ENCODE measurements at places on chromosomes 6 and 20. TPM values are rescaled to one million over a fixed set of nuclear protein-coding genes. Genes with fewer than 3 reads are reported as not detected.

DNA sequence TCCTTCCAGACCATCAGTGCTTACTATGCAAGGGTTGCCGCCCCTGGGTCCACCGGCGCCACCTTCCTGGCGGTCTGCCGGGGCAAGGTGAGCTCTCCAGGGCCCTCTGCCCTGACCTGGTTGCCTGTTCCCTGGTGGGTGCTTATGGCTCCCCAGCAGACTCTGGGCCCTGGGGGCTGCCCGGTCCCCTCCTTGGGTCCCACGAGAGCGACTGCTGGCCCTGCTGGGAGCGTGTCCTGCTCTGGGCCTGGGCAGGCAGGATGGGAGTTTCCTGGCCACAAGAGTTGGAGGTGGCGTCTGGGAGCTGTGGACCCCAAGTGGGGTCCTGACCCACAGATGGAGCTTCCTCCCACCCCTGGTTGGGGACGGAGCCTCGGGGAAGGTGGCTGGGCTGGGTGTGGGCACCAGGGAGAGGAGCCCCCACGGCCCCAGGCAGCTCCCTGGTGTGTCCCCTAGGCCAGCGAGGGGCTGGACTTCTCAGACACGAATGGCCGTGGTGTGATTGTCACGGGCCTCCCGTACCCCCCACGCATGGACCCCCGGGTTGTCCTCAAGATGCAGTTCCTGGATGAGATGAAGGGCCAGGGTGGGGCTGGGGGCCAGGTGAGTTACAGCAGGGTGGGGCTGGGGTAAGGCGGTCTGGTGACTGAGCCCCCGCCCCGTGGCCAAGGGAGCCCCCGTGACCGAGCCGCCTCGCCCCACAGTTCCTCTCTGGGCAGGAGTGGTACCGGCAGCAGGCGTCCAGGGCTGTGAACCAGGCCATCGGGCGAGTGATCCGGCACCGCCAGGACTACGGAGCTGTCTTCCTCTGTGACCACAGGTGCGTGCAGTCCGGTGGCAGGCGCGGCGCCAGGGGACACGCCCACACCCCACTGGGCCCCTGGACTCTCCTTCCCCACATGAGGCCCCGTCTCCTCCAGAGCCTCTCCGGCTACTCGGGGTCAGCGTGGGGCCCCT lies 7.1 kb upstream of the TNFRSF6B start:
- H3K36me3 ChIP-seq: peaks cover 7% of the 10 kb centered on the region
- H3K27me3 ChIP-seq: no peaks in the 10 kb centered on the region
- no peak for DNase-seq
- H3K4me1 ChIP-seq: peaks cover 14% of the 10 kb centered on the region
- H3K27ac ChIP-seq: peak overlapping the region; percentile 78

DNA sequence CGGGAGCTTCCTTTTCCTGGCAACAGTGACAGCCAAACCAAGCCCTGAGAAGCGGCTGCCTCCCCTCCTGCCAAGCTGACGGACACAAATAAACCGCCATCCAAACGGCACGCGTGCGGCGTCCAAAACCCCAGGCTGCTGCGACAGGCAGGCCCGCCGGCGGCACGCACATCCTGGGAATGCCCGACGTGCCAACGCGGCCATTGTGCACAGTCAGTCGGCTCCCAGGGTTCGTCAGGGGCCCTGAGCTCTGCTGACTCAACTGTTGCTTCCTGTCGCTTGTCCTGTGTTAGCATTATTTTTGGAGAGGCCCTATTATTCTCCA lies 6.8 kb downstream of the JAG1 start:
- H3K4me3 ChIP-seq: peak overlapping the region; percentile 12
- H3K4me1 ChIP-seq: peaks cover 34% of the 10 kb centered on the region

DNA sequence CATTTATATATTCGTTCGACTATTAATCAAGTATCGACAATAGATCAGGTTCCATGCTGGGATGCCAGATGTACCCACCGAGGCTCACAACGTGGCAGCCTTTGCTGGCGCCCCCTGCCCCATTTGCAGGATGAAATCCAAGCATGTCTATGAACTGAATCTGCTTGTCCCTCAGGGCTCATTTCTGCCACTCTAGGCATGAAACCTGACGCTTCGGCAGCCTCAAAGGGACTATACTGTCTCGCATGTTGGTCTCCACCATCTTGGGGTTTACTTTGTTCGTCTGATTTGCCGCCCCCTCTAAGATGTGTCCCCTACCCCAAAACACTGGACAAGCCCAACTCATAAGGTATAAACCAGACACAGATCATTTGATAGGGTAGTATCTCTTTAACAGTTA lies 36.7 kb downstream of the HUS1B start:
- peaks cover 5% of the 10 kb centered on the region for H3K36me3 ChIP-seq
- H3K27ac ChIP-seq: no peak overlapping the region
- H3K27me3 ChIP-seq: no peaks in the 10 kb centered on the region
- H3K4me3 ChIP-seq: no peak overlapping the region

DNA sequence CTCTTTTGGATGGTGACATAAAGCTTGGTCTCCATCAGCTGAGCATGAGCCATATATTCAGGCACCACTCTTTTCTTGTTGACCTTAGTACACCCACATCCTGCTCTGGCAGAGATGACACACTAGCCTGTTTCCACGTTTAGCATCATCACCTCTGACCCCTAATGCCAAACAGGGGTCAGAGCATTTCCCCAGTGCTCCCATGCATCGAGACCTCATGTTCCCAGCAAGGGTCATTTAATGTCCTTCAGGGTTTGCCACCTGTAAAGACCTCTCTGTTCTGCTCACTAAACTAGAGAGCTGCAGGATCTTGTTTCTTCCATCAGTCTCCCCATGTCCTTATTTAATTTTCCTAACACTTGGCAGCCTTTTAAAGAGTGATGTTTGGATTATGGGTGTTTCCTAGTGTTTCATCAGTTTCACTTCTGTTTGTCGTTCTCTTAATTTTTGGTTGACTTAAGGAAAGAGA lies 97.5 kb downstream of the AIG1 start:
- H3K27me3 ChIP-seq: no peaks in the 10 kb centered on the region
- H3K4me1 ChIP-seq: peaks cover 34% of the 10 kb centered on the region
- H3K27ac ChIP-seq: no peak overlapping the region
- DNase-seq: no peak

DNA sequence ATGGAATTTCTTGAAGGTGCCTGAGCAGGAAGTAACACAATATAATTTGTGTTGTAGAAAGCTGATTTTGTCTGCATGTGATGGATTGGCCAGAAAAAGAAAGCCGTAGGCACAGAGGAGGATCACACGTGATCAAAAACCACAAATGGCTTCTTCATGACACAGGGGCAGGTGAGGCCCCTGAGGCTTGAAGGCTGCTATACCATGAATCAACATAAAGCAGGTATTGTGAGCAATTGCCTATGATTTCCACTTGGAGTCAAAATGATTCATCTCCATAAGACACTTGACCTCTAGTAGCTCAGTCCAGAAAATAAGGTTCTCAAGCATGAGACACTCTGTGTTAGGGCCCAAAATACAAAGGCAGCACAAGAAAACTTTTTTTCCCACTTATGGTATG lies 42.4 kb upstream of the EYA4 start:
- H3K36me3 ChIP-seq: no peaks in the 10 kb centered on the region
- H3K4me3 ChIP-seq: no peak overlapping the region
- no peaks in the 10 kb centered on the region for H3K27me3 ChIP-seq

DNA sequence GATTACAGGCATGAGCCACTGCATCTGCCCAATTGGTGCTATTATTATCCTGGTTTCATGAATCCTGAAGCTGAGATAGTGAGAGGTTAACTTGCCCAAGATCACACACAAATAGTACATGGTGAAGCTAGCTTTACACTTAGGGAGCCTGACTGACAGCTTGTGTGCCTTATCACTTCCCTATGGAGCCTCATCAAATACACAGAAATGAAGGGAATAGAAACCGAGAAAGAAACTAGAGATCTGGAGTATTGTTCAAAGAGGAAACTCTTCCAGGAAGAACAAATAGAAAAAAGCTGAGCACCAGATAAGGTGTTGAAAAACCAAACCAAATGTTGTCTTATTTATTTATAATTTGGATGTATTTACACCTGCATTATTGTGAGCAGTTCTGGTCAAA lies 155.0 kb upstream of the CITED2 start:
- H3K27ac ChIP-seq: no peak overlapping the region
- H3K36me3 ChIP-seq: no peaks in the 10 kb centered on the region
- H3K4me1 ChIP-seq: peaks cover 10% of the 10 kb centered on the region
- no peak for DNase-seq

DNA sequence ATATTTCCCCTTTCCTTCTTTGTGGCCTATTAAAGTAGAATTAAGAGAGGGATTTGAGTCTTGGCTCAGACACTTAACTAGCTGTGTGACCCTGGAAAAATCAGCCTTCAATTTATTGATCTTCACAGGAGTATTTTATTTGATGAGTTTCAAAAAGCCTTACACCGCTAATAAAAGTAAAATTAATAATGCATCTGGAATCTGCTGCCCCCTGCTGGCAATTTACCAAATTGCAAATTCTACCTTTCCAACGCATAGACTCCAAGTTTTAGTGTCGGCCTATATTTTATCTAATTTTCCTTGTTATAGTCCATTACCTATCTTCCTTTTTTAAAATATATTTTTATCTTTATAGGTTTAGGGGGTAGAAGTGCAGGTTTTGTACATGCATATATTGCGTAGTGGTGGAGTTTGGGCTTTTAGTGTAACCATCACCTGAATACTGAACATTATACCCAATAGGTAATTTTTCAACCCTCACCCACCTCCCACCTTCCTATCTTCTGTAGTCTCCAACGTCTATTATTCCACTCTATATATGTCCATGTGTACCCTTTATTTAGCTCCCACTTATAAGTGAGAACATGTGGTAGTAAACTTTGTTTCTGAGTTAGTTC lies 46.3 kb downstream of the GOPC start:
- no peaks in the 10 kb centered on the region for H3K36me3 ChIP-seq
- H3K27ac ChIP-seq: no peak overlapping the region
- no peak for DNase-seq
- H3K27me3 ChIP-seq: no peaks in the 10 kb centered on the region
- peaks cover 6% of the 10 kb centered on the region for H3K4me1 ChIP-seq

- no peak overlapping the region for H3K27ac ChIP-seq
- no peaks in the 10 kb centered on the region for H3K36me3 ChIP-seq
- H3K27me3 ChIP-seq: peaks cover 5% of the 10 kb centered on the region
- H3K4me1 ChIP-seq: no peaks in the 10 kb centered on the region
- DNase-seq: no peak
- no peak overlapping the region for H3K4me3 ChIP-seq
These were observed 375.8 kb downstream of the THBS2 start for GRCh38 chr6:168877821-168878282.

- H3K27ac ChIP-seq: no peak overlapping the region
- H3K27me3 ChIP-seq: peaks cover 16% of the 10 kb centered on the region
- no peak overlapping the region for H3K4me3 ChIP-seq
- DNase-seq: no peak
- H3K4me1 ChIP-seq: no peaks in the 10 kb centered on the region
These were observed 41.2 kb upstream of the KCNG1 start for GRCh38 chr20:51064137-51064536.

GRCh38 chr6:135434095-135434494 lies 63.4 kb downstream of the AHI1 start:
- DNase-seq: no peak
- no peaks in the 10 kb centered on the region for H3K4me1 ChIP-seq
- peaks cover 4% of the 10 kb centered on the region for H3K36me3 ChIP-seq
- no peaks in the 10 kb centered on the region for H3K27me3 ChIP-seq

GRCh38 chr6:78435671-78436070 lies 431.7 kb upstream of the IRAK1BP1 start:
- no peaks in the 10 kb centered on the region for H3K27me3 ChIP-seq
- no peak overlapping the region for H3K27ac ChIP-seq
- H3K4me1 ChIP-seq: no peaks in the 10 kb centered on the region
- no peak for DNase-seq
- no peaks in the 10 kb centered on the region for H3K36me3 ChIP-seq

DNA sequence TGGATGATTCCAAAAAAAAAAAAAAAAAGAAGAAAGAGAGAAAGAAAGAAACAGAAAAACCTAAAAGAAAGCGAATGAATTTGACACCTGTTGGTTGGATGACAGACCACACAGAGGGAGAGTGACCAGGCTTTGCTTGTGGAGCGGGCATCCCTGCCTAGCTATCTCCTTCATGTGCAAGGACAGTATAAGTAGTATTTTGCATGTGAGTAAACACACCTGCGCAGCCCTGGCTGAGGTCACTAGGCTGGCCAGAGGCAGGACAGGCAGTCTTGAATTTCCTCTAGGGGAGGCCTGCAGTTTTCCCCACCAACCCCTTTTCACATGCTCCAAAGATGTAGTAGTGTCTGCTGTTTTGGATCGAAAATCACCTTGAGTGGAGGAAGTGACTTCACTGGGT lies 126.4 kb downstream of the CCDC170 start:
- no peak overlapping the region for H3K4me3 ChIP-seq
- no peaks in the 10 kb centered on the region for H3K36me3 ChIP-seq
- no peak overlapping the region for H3K27ac ChIP-seq
- no peaks in the 10 kb centered on the region for H3K4me1 ChIP-seq

GRCh38 chr6:143754204-143754603 lies 76.4 kb downstream of the PHACTR2 start:
- no peak overlapping the region for H3K4me3 ChIP-seq
- no peaks in the 10 kb centered on the region for H3K27me3 ChIP-seq
- DNase-seq: no peak
- no peaks in the 10 kb centered on the region for H3K36me3 ChIP-seq
- peaks cover 6% of the 10 kb centered on the region for H3K4me1 ChIP-seq

DNA sequence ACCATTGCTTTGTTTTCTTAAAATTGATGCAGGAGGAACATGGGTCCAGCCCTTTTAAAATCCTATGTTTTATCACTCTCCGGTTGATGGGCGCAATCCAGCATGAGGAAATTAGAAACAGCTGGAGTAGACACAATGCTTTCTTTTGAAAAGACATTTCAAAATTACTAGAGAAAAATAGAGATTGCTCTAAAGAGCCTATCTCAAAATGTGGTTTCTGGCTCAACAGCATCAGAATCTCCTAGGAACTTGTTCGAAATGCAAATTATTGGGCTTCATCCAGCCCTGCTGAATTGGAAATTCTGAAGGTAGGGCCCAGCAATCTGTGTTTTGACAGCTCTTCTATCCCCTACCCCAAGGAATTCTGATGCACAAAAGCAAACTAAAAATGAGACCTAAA lies 190.8 kb upstream of the BMP2 start:
- H3K27ac ChIP-seq: no peak overlapping the region
- H3K4me3 ChIP-seq: no peak overlapping the region
- H3K27me3 ChIP-seq: no peaks in the 10 kb centered on the region
- H3K4me1 ChIP-seq: no peaks in the 10 kb centered on the region
- no peak for DNase-seq

DNA sequence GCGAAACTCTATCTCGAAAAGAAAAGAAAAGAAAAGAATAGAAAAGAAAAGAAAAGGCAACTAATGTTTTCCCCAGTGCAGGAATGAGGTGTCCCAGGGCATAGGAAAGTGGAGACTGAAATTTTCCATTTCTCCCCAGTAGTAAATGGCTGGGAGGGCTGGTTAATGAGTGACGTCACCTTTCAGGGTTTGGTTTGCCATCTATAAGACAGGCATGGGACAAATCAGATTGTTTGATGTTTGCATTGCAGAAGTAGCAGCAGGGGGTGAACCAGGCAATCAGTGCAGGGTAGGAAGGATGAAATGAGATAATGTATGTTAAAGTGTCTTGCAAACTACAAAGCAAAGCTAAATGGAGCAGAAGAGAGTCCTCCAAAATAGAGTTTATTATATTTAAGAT lies 533.4 kb downstream of the PKHD1 start:
- no peaks in the 10 kb centered on the region for H3K4me1 ChIP-seq
- no peak for DNase-seq
- H3K4me3 ChIP-seq: no peak overlapping the region
- H3K36me3 ChIP-seq: no peaks in the 10 kb centered on the region
- H3K27me3 ChIP-seq: no peaks in the 10 kb centered on the region

Gene EYA2
- 1.0 TPM for total RNA-seq

Gene ADGRG6
- 6.0 TPM for total RNA-seq

Gene LRP11
- 5.6 TPM for total RNA-seq

Gene SH3BGRL2
- total RNA-seq: 15.7 TPM

Gene BNIP5
- not detected for total RNA-seq

Gene DDRGK1
- total RNA-seq: 71.7 TPM

Gene PACRG
- total RNA-seq: 0.29 TPM

Measured in gastrocnemius medialis (tissue), 4 donors.